SHP77 (cell line): ENCODE measurements at places on chromosomes 13 and 19.

DNA sequence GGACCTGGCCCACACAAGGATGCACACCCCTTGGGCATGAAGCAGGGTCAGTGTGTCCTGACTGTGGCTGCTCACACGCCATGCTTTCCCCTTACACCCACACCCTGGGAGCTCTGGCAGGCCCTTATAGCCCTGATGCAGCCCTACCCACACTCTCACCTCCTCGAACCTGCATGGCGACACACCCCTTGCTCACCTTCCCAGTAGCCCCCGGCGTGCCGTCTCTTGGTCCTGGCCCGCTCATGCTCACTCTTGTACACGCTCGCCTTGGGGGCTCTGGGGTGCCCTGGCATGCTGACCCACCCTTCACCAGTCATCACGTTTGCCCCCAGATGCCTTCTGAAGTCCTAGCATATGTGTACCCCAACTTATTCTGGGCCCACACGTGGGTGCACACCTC is 56.1 kb downstream of the MAP4K1 start:
- no peak for DNase-seq

- no peak for DNase-seq
Measured at GRCh38 chr19:45451131-45451849, 16.5 kb upstream of the FOSB start.

DNA sequence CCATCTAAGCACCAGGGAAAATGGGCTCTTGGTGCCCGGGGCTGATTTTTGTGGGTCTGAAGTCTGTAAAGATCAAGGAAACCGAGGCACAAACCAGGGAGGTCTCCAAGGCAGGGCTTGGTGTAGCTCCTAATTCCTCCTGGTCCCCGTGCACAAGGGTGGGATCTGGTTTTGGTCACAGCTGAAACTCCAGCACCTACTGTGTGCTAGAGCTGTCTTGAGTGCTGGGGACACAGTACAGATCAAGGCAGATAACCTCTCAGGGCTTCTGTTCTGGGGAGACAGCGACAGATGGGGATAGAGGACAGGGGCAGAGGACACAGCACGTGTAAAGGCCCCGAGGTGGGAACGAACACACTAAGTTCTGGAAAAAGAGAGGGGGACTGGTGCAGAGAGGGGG is 37.4 kb downstream of the PTPRS start:
- no peak for DNase-seq

GRCh38 chr13:78033509-78033908 is 114.9 kb upstream of the EDNRB start:
- no peak for DNase-seq

DNA sequence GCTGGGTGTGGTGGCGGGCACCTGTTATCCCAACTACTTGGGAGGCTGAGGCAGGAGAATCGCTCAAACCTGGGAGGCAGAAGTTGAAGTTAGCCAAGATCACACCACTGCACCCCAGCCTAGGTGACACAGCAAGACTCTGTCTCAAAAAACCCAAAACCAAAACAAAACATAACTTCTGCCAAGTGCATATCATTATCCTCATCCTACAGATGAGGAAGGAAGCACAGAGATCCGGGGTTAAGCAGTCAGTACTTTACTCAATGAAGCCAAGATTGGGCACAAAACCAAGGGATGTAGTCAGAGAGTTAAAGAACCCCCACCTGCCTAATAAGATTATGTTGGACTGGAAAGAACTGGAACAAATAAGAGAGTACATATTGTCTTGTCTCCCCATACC is 5.5 kb upstream of the TMTC4 start:
- DNase-seq = no peak

DNA sequence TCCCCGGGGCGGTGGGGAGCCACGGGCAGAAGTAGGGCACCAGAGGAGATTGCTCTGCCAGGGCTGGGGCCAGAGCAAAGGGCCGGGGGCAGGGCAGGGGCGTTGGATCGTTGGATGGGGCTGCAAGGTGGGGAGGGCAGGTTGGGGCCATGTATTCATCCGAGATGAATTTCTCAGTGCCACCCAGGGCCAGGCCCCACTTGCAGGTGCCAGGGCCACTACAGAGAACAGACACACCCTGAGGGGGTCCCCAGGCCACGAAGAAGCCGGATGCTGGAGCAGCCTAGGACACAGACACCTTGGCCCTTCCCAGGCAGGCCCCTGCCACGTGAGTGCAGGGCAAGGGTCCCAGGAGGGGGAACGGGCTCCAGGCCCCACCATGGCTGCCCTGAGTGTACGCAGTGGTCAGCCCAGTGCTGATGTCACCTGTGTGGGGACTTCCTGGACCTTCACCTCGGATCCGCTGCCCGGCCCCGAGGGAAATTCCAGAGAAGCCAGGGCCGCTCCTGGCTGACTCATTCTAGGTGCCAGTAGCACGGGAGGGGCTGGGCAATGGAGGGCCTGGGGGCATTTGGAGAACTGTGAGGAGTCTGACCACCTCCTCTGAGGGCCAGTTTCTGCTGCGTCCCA is 9.6 kb upstream of the SBNO2 start:
- DNase-seq = no peak

GRCh38 chr19:57664269-57665127 is 4.2 kb upstream of the ZSCAN4 start:
- DNase-seq = no peak

GRCh38 chr19:1855828-1856255 is 7.5 kb downstream of the KLF16 start:
- no peak for DNase-seq

DNA sequence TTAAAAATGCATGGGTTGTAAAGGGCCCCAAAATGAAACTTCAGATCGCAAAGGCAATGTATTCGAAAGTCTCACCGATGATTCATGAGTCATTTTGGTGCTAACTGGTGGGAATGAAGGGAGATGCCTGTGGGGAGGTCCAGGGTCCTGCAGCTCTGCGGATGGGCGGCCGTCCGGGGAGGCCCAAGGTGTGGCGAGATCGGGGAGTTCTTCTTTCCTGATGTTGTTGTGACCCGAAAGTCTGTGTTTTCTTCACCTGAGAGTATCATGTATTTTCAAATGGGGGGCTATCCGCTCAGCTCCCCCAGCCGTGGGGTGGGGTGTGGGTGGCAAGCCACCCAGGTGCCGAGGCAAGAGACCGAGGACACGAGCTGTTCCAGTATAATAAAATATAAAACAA is 36.5 kb downstream of the TFDP1 start:
- DNase-seq = no peak

DNA sequence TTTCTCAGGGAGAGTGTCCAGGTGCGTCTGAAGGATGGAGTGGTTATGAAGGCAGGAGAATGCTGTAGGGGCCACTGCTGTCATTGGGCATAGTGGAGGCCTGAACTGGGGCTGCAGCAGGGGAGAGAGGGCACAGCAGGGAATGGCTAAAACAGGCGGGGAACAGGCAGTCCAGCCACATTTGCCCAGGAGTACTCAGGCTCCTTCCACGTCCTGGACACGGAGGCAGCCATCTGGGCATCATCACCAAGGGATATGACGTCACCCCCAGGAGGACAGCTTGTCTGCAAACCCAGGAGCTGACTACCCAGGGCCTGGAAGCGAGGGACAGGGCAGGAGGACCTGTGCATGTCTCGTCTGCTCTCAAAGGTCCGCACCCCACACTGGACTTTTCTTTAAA is 22.2 kb downstream of the VSTM2B start:
- no peak for DNase-seq

DNA sequence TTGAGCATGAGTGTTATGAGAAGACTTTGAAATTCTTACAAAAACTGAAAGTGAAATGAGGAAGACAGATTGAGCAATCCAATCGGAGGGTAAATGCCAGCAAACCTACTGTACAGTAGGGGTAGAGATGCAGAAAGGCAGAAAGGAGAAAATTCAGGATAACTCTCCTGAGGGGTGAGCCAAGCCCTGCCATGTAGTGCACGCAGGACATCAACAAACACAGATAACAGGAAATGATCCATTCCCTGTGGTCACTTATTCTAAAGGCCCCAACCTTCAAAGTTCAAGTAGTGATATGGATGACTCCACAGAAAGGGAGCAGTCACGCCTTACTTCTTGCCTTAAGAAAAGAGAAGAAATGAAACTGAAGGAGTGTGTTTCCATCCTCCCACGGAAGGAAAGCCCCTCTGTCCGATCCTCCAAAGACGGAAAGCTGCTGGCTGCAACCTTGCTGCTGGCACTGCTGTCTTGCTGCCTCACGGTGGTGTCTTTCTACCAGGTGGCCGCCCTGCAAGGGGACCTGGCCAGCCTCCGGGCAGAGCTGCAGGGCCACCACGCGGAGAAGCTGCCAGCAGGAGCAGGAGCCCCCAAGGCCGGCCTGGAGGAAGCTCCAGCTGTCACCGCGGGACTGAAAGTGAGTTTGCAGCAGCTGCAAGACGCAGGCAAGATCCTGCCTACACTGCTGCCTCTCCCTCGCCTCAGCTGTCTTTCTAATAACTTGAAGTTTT is at the start of gene TNFSF13B:
Gene TNFSF13B (plus strand): TSS at position 118 of the 728 bp plus-strand sequence. CDS start 178 bp downstream, at position 296.
- peak; percentile 41 for DNase-seq

DNA sequence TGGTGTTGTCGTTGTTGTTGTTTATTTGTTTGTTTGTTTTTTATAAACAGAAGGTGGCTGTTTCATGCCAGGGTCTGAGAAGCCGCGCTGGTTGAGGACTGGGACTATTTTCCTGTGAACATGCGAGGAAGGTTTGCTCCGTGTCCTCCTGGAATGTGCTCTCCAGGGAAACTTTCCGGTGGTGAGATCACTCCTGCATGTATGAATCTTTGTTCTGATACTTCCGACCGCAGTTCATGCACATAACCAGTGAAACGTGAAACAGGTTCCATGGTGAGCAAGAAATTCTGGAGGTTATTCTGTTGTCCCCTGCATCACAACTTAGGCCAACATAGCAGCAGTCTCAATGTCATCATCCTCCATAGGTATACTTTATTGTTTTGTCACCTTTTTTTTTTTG is 187.6 kb upstream of the ARGLU1 start:
- DNase-seq = no peak

- no peak for DNase-seq
Measured at GRCh38 chr13:31154939-31155338, 6.8 kb downstream of the HSPH1 start.

- DNase-seq = no peak
Measured at GRCh38 chr13:35345992-35346391, 130.5 kb downstream of the MAB21L1 start.

- DNase-seq = no peak
Measured at GRCh38 chr19:28166025-28166424, 1046.9 kb downstream of the UQCRFS1 start.

GRCh38 chr13:23701186-23701585 is 131.0 kb downstream of the TNFRSF19 start:
- DNase-seq = no peak

DNA sequence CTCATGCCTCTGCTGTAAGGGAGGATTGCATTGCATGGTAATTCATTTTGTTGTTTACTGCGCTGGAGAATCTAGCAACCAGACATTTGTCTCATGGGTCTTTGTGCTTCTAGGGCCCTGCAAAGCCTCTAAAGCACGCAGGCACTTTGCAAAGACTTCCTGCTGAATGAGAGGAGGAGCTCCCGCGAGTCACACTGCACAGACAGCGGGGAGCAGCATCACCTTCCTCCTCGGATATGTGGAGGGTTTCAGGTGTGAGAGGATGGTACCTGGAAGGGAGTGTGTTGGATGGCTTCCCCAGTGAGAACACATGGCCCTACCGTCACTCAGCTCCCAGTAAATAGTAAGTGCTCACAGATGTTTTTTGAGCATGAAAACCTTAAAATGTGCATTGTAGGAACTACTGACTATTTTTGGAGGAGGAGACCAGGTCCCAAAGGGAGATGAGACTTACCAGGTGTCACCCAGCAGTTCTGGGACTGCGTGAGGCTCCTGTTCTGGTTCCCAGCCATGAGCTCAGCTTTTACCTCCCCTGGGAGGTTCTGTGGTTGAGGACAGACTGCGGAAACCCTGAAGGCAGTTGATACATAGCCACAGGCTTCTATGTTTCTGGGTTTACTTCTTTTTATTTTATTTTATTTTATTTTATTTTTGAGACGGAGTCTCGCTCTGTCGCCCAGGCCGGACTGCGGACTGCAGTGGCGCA is 278.0 kb downstream of the FGF9 start:
- no peak for DNase-seq

GRCh38 chr19:55635856-55636440 is 4.9 kb upstream of the ZNF580 start:
- DNase-seq = no peak

- no peak for DNase-seq
Measured at GRCh38 chr13:29384466-29384865, 211.0 kb downstream of the SLC7A1 start.

DNA sequence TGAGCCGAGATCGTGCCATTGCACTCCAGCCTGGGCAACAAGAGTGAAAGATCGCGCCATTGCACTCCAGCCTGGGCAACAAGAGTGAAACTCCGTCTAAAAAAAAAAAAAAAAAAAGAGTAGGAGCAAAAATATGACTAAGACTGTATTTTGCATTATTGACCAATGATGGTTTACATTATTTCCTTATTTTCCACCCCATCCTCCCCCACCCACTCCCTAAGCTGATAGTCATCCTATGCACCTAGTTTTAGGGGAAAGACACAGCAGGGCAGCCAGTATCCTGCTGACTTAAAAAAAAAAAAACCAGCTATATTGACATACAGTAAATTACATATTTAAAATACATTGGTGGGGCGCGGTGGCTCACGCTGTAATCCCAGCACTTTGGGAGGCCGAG is 25.1 kb downstream of the VAV1 start:
- no peak for DNase-seq

DNA sequence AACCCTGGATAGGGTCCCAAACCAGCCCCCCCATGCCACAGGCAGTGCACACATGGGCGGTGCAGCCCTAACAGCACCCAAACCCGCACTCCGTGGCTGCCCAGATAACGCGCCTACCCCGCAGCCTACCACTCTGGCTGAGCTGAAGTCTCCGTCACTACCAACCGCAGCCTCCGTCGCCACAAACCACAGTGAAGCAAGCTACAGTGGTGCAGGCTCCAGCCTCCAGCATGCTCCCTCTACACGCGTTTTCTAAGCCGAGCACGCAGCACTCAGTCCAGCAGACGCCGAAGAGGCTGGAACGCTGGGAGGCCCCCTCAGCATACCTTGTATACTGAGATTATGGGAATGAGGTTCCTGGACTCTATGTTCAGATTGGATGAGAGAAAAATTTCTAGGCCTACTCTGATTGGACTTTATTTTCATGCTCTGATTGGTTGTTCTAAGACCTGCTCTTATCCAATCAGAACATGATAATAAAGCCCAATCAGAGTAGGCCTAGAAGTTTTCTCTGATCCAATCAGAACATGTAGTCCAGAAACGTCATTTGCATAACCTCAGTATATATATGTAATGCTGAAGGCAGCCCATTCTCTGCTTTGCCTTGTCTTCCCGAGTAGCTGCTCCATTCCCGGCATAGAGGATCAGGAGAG is 56.7 kb upstream of the C1QTNF9B start:
- DNase-seq = no peak

DNA sequence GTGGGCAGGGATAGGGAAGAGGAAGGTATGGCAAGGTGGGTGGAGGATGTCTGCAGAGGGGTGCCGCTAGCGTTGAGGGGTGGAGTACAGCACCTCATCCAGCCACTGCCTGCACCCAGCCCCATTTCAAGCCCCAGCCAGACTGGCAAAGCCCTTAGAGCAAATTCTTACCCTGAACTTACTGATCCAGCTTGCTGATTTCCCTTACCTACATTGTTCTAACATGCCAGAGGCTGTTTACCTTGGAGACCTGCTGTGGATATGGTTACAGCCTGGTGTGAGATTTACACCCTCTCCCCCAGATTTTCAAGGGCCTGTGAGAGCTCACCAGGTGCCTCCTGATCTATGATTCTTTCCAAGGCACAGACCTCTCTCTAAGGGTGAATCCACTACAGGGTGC is 86.0 kb downstream of the ZNF726 start:
- no peak for DNase-seq
